ENCODE measurements at places on chromosomes 5 and 9. TPM values are rescaled to one million over a fixed set of nuclear protein-coding genes. Genes with fewer than 3 reads are reported as not detected.
A peak's percentile ranks its signal among the peaks of the same experiment; 100 is the strongest.

- no peaks in the 10 kb centered on the region for H3K27me3 ChIP-seq
- peaks cover 19% of the 10 kb centered on the region for H3K4me1 ChIP-seq
- no peak for DNase-seq
These were observed 214.7 kb downstream of the EBF1 start for GRCh38 chr5:158884827-158885518.

GRCh38 chr5:176952531-176953193, 53.5 kb upstream of the HK3 start:
- H3K27ac ChIP-seq: no peak overlapping the region
- H3K27me3 ChIP-seq: no peaks in the 10 kb centered on the region
- peaks cover 5% of the 10 kb centered on the region for H3K4me1 ChIP-seq
- no peak overlapping the region for H3K4me3 ChIP-seq
- no peak for DNase-seq

GRCh38 chr5:30880514-30880913, 313.0 kb upstream of the CDH6 start:
- H3K4me1 ChIP-seq: no peaks in the 10 kb centered on the region
- no peak for DNase-seq
- no peak overlapping the region for H3K27ac ChIP-seq
- H3K36me3 ChIP-seq: no peaks in the 10 kb centered on the region

- no peaks in the 10 kb centered on the region for H3K36me3 ChIP-seq
- H3K27me3 ChIP-seq: no peaks in the 10 kb centered on the region
- peak overlapping the region; percentile 33 for H3K27ac ChIP-seq
- no peaks in the 10 kb centered on the region for H3K4me1 ChIP-seq
- H3K4me3 ChIP-seq: no peak overlapping the region
- peak; percentile 72 for DNase-seq
These were observed 368.9 kb downstream of the TMEM161B start for GRCh38 chr5:87899721-87900131.

DNA sequence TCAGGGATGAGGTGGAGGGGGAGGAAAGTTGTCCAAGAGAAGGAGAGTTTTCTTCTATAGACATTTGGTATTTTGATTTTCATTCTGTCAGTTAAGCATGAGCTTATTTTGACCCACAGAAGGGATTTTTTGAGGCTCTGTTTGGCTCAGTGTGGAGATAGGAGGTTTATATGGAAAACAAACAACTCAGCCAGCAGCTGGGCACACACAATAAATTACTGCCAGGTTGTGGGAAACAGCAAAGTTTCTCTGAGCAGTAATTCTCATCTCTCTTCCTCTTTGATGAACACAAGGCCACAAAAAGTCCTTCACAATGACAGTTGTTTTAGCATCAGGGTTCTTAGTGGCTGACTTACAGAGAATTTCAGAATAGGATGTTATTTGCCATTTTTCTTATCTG, 486.1 kb downstream of the KDM4C start:
- H3K4me3 ChIP-seq: no peak overlapping the region
- no peak overlapping the region for H3K27ac ChIP-seq
- no peaks in the 10 kb centered on the region for H3K27me3 ChIP-seq
- DNase-seq: no peak
- no peaks in the 10 kb centered on the region for H3K4me1 ChIP-seq
- no peaks in the 10 kb centered on the region for H3K36me3 ChIP-seq

- no peak for DNase-seq
- no peaks in the 10 kb centered on the region for H3K36me3 ChIP-seq
- no peaks in the 10 kb centered on the region for H3K27me3 ChIP-seq
- H3K27ac ChIP-seq: no peak overlapping the region
These were observed 69.8 kb downstream of the CNTLN start for GRCh38 chr9:17204611-17205152.

- DNase-seq: no peak
- no peak overlapping the region for H3K27ac ChIP-seq
- no peak overlapping the region for H3K4me3 ChIP-seq
- no peaks in the 10 kb centered on the region for H3K4me1 ChIP-seq
- no peaks in the 10 kb centered on the region for H3K36me3 ChIP-seq
These were observed 175.1 kb downstream of the HCN1 start for GRCh38 chr5:45521067-45521466.

GRCh38 chr9:970151-970996, 6.1 kb upstream of the DMRT3 start:
- no peak overlapping the region for H3K27ac ChIP-seq
- H3K4me3 ChIP-seq: no peak overlapping the region
- H3K4me1 ChIP-seq: peaks cover 40% of the 10 kb centered on the region

DNA sequence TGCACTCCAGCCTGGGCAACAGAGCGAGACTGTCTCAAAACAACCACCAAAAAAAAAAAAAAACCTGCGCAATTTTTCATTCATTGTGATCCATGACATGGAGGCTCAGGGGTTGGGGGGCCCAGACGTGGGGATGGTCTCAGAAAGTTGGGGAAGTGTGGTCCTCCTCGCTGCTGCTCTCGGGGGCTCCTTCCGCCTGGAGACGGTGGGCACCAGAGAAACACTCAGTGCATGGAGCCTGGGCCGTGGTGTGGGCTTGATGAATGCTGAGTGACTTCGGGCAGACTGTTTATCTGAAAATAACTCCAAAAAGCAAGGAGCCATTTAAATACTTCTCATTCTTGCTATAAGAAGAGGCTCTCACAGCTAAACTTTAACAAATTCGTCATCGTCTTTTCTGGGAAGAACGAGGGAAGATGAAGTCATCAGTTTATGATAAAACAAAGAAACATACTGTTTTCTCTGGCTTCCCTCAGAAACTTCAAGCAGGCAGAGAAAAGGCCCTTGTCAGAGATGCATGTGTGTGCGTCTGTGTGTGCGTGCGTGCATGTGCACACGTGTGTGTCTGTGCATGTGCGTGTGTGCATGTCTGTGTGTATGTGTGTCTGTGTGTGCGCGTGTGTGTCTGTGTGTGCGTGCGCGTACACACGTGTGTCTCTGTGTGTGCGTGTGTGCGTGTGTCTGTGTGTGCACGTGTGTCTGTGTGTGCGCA, 35.0 kb downstream of the RASGEF1C start:
- DNase-seq: no peak
- peak overlapping the region; percentile 38 for H3K27ac ChIP-seq
- peaks cover 4% of the 10 kb centered on the region for H3K4me1 ChIP-seq
- H3K4me3 ChIP-seq: no peak overlapping the region
- no peaks in the 10 kb centered on the region for H3K36me3 ChIP-seq
- peaks cover 4% of the 10 kb centered on the region for H3K27me3 ChIP-seq

GRCh38 chr5:174384509-174384947, 339.0 kb downstream of the NSG2 start:
- no peaks in the 10 kb centered on the region for H3K27me3 ChIP-seq
- DNase-seq: no peak
- H3K36me3 ChIP-seq: no peaks in the 10 kb centered on the region

GRCh38 chr5:59348189-59348588, 545.3 kb downstream of the PDE4D start:
- H3K36me3 ChIP-seq: no peaks in the 10 kb centered on the region
- no peak overlapping the region for H3K27ac ChIP-seq
- H3K27me3 ChIP-seq: no peaks in the 10 kb centered on the region
- no peak overlapping the region for H3K4me3 ChIP-seq
- no peak for DNase-seq
- H3K4me1 ChIP-seq: peaks cover 51% of the 10 kb centered on the region

- no peaks in the 10 kb centered on the region for H3K36me3 ChIP-seq
- no peak for DNase-seq
These were observed 25.2 kb downstream of the DTWD2 start for GRCh38 chr5:118963169-118963568.

DNA sequence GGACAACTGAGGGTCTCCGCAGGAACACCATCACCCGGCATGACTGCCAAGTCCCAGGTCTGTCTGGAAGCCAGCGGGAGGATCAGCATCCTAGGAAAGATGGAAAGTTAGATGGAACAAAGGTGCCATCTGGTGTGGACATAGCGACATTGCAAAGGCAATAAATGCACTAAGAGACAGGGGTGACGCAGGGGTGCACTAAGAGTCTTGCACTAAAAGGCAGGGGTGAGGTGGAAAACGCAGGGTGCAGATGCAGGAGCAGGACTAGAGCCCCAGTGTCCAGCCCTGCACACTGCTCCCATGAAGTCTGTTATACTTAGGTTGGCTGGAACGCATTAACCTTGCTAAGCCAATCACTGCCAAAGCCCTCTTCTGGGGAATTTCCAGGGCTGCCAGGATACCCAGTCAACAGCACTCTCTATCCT, 15.5 kb downstream of the ATOX1 start:
- H3K4me3 ChIP-seq: no peak overlapping the region
- no peaks in the 10 kb centered on the region for H3K4me1 ChIP-seq
- DNase-seq: peak; percentile 76
- H3K36me3 ChIP-seq: no peaks in the 10 kb centered on the region
- no peaks in the 10 kb centered on the region for H3K27me3 ChIP-seq
- peak overlapping the region; percentile 81 for H3K27ac ChIP-seq

DNA sequence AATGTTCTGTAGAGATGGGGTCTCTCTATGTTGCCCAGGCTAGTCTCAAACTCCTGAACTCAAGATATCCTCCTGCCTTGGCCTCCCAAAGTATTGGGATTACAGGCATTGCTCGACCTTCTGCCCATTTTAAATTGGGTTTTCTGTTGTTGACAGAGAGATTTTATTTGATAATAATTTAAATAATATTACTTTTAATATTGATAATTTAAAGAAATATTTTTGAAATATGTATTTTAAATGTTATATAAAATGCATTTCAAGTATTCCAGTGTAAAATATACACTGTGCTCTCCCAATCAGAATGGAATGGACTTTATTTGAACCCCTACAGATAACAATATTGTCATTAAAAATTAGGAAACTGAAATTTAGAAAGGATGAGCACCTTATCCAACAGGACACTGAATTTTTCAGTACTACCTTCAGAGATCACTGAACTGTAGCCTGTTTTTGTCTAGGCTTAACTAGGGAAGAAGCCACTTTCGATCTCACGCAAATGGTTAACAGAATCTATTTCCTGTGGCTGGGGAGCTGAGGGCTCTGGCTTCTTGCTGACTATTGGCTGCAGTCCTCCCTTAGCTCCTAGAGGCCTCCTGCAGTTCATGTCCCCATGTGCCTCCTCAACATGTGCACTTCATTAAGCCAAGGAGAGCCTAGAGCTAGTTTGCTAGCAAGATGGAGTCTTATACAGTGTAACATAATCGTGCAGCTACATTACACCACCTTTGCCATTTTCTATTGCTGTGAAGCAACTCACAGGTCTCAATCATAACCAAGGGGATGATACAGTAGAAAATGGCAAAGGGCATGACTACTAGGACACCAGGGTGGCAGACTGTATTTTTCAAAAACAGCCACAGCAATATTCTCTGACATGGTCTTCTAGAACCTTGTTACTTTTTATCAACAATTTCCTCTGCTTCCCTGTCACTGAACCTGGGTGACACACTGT, 150.0 kb downstream of the CDC42SE2 start:
- H3K27ac ChIP-seq: no peak overlapping the region
- no peaks in the 10 kb centered on the region for H3K4me1 ChIP-seq
- no peaks in the 10 kb centered on the region for H3K36me3 ChIP-seq
- no peak for DNase-seq

DNA sequence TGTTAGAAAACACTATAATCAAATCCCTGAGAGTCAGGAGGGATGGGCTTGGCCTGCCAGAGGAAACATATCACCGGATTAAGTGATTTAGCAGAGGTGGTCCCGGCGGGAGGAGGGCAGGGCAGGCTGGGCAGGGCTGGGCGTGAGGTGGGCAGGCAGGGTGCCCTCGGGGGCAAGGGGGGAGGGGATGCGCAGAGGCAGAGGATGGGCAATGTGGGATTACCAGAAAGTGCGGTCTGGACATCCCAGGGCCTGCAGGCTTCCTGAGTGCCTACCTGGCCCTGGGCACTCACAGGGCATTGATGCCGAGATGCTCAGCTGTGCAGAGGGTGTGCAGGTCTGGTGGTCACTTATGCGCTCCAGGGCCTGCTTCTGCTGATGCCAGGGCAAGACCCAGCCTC, 115.2 kb downstream of the ADAMTS2 start:
- H3K27ac ChIP-seq: no peak overlapping the region
- DNase-seq: peak; percentile 43
- no peak overlapping the region for H3K4me3 ChIP-seq
- H3K27me3 ChIP-seq: no peaks in the 10 kb centered on the region
- H3K36me3 ChIP-seq: no peaks in the 10 kb centered on the region
- H3K4me1 ChIP-seq: no peaks in the 10 kb centered on the region

DNA sequence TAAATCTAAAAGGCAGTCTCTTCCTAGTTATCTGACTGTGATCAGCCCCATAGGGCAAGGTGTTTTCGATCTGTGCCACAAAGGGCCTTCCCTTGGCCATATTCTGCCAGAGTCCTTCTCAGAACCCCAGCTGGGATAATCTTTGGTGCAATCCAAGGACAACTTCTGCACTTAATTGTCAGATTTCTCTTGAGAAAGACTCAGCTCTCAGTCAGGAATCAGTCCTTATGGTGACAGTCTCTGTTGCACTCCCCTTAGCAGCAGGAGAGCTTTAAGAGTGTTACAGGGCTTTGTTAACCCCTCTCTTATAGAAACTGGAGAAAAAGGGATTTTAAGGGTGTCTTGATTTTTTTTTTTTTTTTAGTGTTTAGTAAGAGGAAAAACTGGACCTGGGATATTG, 15.4 kb upstream of the RFX3 start:
- no peaks in the 10 kb centered on the region for H3K36me3 ChIP-seq
- H3K4me3 ChIP-seq: no peak overlapping the region
- no peaks in the 10 kb centered on the region for H3K4me1 ChIP-seq
- H3K27me3 ChIP-seq: no peaks in the 10 kb centered on the region

DNA sequence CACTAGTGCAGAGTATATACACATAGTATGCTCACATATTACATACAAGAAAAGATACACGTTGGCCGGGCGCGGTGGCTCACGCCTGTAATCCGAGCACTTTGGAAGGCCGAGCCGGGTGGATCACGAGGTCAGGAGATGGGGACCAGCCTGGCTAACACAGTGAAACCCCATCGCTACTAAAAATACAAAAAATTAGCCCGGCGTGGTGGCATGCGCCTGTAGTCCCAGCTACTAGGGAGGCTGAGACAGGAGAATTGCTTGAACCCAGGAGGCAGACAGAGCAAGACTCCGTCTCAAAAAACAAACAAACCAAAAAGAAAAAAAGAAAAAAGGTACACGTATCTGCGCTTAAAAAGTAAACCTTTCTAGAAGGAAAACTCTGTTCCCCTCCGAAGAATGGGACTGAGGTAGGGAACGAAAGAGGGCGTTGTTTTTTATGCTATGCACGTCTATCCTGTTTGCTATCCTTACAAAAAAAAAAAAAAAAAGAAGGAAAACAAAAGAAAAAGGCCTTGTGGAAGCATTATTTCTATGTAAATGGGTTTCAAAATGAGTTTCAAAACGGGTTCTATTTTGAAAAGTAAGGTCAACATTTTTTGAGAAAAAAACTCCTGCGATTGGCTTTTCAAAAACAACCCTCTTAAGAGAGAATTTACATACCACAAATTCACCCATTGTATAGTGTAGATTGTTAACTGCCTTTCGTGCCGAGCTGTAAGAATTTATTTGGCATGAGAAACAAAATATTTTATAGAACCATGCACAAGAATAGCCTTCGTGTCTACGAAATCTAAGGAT, 1.2 kb downstream of the AK3 start:
- no peaks in the 10 kb centered on the region for H3K36me3 ChIP-seq
- H3K27me3 ChIP-seq: no peaks in the 10 kb centered on the region
- H3K4me3 ChIP-seq: peak overlapping the region; percentile 77

SAPCD2 gene
- 0.81 TPM for total RNA-seq

MOCS2 gene
- 74.5 TPM for total RNA-seq

COL5A1 gene
- total RNA-seq: 168 TPM

SLC34A1 gene
- total RNA-seq: not detected

PCDHB3 gene
- 4.9 TPM for total RNA-seq

CD72 gene
- 0.36 TPM for total RNA-seq

ZDHHC11 gene
- total RNA-seq: 3.1 TPM

PCDHB16 gene
- 5.0 TPM for total RNA-seq

PCDHA13 gene
- 0.36 TPM for total RNA-seq

TIMD4 gene
- total RNA-seq: 0.66 TPM

CER1 gene
- total RNA-seq: 0.71 TPM
